NCI-H187 (cell line): ENCODE measurements at places on chromosomes 1 and 21.
A peak's percentile ranks its signal among the peaks of the same experiment; 100 is the strongest.

DNA sequence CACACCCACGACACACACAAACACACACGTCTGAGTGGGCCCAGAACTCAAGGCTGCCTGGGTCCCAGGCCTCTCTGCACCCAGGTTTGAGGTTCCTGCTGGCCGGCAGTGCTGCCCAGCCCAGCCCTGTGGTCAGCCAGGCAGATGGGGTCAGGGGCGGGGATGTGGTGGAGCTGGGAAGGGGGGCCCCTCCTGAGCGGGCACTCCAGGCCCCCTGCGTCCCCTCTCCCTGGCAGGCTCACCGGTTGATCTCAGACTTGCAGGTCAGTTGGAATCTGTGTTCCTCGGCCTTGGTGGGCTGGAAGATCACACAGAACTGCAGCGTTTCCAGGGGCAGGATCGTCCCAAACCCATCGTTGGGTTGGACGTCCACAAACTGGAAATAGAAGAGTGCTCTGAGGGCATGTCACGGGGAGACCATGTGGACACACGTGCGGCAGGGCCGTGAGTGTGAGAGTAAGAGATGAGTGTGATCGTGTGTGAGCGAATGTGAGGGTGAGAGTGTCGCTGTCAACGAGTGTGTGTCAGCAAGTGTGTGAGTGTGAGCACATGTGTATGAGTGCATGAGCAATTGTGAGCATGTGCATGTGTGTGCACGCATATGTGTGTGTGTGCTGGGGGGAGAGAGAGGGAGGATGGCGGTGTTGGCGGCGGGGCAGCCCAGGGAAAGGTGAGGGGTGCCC is 19.7 kb upstream of the TMEM52 start:
- no peak for DNase-seq

GRCh38 chr1:201038186-201038876 is 14.8 kb upstream of the KIF21B start:
- no peak for DNase-seq

DNA sequence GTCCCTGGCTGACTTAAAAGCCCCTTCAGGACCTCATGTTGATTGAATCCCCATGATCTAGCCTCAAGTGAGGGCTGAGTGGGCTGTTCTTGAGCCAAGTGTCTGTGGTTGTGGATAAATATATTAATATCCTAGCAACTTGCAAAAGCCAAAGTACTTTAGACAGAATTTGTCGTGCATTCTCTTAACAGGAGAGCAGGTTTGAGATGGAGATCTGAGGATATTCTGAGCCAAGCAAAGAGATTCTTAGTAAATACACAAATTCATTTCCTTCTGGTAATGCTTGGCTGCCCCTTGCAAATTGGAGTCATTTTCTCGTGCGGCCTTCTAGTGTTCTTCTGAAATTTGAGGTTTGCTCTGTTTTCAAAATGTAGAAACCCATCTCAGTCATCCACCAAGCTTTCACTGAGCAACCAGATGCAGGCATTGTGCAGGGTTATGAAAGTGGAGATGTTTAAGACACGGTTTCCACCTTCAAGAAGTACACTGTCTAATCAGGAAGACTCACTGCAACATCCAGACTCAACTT is 242.1 kb upstream of the JUN start:
- DNase-seq: no peak

DNA sequence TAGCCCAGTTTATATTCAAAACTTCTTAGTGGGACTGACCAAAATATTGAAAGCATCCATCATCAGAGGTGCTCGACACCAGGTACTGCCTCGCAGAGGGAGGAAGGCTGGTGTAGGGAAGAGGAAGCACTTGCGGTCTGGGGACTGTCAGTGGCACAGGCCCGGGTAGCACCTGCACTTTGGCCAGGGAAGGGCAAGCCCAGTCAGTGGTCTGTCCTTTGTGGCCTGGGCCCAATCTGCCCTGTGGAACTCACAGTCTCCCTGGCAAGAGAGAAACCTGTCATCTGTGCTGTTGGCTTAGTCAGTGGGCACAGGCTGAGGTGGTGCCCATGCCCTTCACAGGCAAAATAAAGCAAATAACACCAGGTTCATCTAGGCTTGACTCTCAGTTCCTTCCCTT is 77.4 kb downstream of the SYT6 start:
- no peak for DNase-seq

GRCh38 chr1:31775210-31775999 is 11.3 kb upstream of the ADGRB2 start:
- DNase-seq: no peak

GRCh38 chr1:235329139-235329902 is 951 bp downstream of the GGPS1 start:
- no peak for DNase-seq

DNA sequence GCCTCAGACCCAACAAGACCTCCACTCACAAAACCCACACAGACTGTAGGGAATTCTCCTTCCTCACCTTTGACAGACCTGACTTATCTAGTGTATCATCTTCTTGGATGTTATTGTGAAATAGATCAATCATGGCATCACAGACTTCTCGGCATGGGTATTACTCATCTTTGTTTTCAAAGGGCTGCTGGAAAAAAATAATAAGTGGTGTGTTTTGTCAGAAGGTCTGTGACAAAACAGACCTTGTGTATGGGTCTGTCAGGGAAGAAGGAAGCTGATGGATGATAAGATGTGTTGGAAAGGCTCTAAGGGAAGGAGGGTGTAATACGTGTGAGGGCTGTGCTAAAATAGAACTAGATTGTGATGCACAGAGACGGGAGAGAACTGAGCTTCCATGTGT is 13.9 kb upstream of the S100A7 start:
- no peak for DNase-seq

- no peak for DNase-seq
Measured at GRCh38 chr1:60895252-60895651, 187.1 kb upstream of the NFIA start.

- DNase-seq: no peak
Measured at GRCh38 chr1:17023573-17023972, 11.8 kb upstream of the ATP13A2 start.

DNA sequence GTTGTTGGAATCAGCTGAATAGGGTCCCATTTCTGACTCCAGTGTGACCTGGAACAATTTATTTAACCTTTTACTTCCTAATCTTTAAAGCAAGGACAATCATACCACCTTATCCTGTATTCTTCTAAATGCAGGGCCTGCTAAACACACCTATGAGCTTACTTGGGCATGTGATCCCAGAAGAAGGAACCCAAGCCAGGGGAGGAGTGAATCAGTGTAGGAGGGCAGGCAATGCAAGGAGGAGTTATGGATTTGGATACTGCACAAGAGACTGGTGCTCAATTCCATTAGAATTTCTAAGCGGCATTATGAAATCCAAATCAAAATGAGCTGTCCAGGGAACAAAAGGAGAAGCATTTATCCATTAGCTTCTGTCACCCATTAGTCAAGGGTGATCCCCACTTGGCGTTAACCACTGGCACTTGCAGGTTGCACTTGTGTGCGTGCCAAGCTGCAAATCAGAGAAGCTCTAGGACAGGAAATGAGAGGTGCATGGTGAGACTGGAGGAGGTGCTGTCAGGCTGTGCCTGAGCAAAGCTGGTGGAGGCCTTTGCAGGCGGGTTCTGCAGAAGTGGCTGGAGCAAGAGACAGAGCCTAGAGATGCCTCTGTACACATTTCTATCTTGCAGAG is 297.2 kb upstream of the PLXNA2 start:
- no peak for DNase-seq

DNA sequence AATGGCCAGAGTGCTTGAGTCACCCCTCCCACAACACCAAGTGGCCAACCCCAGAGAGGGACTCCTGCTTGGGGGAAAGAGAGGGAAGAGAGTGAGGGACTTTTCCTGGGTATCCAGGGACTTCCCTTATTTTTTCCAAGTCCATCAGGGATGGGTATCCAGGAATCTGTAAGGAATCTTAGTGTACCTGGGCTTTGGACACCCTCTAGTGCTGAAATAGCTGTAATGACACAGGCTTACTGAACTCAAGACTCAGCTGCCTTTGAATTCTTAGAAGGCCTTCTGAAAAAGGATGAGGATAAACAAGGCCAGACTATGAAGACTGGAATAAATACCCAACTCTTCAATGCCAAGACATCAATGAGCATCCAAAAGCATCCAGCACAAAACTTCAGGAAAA is 12.0 kb downstream of the TSHB start:
- DNase-seq: no peak

- DNase-seq: no peak
Measured at GRCh38 chr21:39187141-39187540, 3.9 kb upstream of the PSMG1 start.

DNA sequence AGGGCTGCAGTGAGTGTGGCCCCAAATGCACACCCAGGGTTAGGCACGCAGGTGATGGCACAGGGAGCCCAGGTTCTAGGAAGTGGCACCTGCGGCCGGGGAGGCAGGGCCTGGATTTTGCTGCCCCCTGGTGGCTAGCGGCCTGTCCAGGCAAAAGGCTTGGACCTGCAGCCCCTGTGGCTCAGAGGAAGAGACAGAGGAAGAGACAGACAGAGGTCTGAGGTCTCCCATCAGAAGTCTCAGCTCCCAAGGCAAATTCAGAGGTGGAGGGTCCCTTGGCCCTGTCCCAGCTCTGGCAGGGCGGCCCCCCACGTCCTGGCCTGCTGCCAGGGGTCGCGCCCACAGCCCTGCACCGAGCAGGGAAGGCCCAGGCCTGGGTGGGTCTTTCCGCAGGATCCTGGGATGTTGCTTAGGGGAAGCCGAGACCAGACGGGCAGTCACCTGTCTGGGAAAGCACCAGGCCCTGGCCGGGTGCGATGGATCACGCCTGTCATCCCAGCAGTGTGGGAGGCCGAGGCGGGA is 8.0 kb upstream of the TNFRSF14 start:
- DNase-seq: peak; percentile 55

- no peak for DNase-seq
Measured at GRCh38 chr1:184262109-184262508, 124.7 kb upstream of the C1orf21 start.

DNA sequence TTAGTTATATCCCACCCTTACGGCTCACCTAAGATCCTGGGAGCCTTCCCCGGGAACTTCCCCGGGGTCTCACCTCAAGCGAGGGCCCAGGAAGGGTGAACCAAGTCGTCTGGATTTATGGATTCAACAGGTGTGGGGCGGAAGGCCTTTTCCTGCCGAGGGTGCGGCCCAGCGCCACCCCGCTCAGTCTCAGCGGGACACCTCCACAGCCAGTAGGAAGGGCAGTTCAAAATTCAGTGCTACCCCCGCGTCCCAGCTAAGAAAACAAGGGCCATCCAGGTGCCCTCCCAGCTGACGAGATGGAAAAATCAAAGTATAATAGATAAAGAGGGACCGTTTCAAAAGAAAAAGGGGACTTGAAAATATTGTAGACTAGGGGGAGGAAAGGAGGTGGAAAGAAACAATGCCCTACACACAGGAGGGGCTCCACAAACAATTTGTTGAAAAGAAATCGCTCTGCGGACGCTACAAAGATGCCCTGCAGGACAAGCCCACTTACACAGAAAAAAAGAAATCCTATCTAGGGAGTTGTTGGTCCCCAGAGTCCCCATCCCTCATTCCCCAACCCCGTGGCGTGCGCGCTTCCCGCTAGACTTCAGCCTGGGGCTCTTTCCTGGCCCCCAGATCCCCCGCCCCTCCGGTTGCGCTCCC is 1.3 kb downstream of the SLC2A1 start:
- no peak for DNase-seq

- DNase-seq: no peak
Measured at GRCh38 chr1:15341634-15342407, 67.9 kb upstream of the EFHD2 start.

GRCh38 chr1:69737527-69738185 is 169.9 kb downstream of the LRRC7 start:
- DNase-seq: peak; percentile 25

DNA sequence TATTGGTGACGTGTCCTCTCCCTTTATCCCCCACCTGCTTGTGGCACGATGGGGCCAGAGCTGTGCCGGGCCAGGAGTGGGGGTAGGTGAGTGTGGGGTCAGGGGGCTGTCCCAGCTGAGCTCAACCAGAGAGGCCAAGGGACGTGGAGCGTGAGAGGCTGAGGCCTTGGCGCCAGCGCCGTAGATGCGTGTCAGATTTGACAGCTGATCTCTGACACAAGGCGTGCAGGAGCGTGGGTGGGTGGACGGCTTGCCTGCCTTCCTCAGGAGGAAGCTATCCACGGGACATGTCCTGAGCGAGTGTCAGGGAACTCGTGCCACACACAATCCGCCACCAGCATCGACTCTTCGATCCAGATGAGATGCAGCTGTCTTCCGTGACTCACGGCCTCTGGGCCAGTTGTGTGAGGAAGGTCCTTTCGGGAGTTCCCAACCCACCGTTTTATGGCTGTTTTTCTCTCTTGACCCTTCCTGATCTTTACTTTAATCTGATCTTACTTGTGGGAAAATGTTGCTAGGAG is 56.7 kb downstream of the SPSB1 start:
- no peak for DNase-seq

DNA sequence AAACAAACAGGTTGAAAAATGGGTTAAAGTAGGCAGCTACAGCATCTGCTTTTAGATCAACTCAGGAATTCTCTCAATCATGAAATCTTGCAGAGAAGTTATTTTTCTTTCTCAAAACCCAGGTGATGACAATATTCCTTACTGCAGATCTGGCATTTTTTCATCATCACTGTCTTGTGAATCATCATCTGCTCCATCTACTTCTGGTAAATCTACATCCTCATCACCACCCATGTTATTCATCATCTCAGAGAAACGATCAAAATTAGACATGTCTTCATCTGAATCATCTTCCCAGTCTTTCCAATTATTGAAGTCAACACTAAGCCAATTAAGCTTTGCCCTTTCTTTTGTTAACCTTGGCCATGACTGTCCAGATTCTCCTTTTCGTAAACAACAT is 21.8 kb downstream of the GBP2 start:
- no peak for DNase-seq

DNA sequence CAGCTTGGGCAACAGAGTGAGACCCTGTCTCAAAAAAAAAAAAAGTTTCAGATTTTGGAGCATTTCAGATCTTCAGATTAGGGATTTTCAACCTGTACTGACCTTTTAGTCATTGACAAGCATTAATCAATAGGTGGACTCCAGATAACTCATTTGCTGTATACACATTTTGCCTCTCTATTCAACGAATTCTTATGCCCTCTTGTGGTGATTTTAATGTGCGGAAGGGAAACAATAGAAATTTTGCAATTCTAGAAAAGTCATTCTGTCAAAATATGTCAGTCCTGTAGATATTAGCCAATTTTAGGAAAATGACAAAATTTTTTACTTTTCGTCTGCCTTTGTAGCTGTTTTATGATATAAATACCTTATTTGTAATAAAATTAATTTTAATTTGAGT is 11.6 kb upstream of the OR2G2 start:
- DNase-seq: no peak

GRCh38 chr1:235205687-235206086 is 44.6 kb upstream of the RBM34 start:
- DNase-seq: no peak

DNA sequence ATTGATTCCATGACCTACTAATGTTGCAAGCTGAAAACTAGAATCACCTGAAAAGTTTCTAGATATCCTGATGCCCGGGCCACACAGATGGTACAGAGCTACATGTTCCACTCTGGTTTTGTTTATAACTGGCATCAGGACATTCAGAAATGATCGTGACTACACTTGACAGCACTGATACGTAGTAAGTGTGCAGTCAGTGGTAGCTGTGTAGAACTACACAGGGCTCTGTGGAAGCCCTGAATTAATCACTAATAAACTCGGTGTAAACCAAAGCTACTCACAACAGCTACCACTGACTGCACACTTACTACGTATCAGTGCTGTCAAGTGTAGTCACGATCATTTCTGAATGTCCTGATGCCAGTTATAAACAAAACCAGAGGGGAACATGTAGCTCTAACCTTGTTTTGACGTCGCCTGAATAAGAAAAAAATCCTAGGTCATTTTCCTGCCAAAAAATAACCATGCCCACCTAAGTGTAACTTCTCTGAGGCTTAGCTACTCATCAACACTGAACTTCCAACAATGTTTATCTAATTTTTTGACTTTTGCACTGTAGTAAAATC is 149.7 kb downstream of the TGFBR3 start:
- no peak for DNase-seq

- no peak for DNase-seq
Measured at GRCh38 chr1:64895500-64895899, 70.8 kb downstream of the JAK1 start.
